HEK293T (cell line): ENCODE measurements at places on chromosomes 1 and 21.

- no peak for DNase-seq
These were observed 74.2 kb downstream of the GABPA start for GRCh38 chr21:25809013-25809412.

GRCh38 chr1:63907051-63907450 is 133.2 kb downstream of the ROR1 start:
- DNase-seq: no peak

DNA sequence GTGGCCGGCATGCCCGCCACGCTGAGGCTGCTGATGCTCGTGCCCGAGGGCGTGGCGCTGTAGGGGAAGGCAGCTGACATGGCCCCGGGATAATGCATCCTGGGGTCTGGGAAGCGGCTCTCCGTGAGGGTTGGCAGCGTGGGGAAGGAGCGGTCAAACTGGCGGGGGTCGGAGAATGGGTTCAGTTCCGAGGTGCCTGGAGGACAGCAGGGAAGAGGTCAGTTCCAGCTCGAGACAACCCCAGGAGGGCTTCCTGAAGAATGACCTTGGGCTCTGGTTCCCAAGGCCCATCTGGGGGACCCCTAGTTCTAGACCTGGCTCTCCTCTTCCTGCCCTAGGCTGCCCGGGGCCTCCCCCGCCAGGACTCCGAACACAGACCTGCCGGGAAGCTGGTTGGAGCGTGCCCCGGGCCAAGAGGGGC is 27.6 kb downstream of the RUNX3 start:
- no peak for DNase-seq

GRCh38 chr1:169020684-169021083 is 85.8 kb upstream of the ATP1B1 start:
- no peak for DNase-seq

DNA sequence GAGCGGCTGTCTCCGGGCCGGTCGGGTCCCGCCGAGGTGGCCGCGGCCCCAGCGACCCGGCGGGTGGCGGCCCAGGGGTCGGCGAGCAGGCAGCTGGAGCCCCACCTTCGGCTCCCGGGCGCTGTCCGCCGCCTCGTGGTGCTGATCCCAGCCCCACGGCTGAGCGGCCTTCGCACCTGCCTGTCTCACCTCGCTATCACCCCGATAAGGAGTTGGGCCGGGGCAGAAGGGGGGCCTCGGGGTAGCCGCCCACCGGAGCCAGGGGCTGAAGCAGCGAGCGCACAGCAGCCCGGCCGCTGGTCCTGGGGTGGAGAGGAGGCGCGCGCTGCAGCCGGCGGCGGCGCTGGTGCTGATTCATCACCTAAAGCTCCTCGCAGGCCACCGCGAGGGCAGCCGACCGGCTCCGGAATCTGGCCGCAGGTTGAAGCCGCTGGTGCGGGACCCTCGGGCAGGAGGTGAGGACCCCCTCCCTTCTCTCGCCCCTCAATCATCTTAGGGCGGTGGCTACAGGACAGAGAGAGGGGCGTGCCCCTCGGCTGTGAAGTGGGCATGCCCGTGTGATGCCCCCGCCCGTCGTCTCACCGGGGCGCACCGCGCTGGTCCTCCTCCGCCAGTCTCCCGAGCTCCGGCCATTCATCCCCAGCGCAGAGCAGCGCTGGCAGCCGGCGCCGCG is 575 bp downstream of the TRIM67 start:
- peak; percentile 80 for DNase-seq

DNA sequence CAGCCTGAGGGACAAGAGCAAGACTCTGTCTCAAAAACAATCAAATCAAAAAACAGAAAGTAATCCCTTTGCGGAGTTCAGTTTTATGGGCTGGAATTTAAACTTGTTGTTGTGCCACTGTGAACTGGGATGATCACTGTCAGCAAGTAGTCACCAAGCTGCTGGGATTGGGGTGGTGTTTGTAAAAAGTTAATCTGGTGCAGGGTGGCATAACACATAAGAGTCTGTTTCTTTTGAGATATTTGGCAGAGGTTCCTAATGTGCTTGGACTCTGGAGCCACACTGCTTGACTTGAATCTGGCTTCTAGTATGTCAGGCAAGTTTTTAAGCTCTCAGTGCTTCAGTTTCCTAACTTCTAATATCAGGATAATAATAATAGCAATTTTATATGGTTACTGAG is 6.6 kb downstream of the CLIC4 start:
- no peak for DNase-seq

DNA sequence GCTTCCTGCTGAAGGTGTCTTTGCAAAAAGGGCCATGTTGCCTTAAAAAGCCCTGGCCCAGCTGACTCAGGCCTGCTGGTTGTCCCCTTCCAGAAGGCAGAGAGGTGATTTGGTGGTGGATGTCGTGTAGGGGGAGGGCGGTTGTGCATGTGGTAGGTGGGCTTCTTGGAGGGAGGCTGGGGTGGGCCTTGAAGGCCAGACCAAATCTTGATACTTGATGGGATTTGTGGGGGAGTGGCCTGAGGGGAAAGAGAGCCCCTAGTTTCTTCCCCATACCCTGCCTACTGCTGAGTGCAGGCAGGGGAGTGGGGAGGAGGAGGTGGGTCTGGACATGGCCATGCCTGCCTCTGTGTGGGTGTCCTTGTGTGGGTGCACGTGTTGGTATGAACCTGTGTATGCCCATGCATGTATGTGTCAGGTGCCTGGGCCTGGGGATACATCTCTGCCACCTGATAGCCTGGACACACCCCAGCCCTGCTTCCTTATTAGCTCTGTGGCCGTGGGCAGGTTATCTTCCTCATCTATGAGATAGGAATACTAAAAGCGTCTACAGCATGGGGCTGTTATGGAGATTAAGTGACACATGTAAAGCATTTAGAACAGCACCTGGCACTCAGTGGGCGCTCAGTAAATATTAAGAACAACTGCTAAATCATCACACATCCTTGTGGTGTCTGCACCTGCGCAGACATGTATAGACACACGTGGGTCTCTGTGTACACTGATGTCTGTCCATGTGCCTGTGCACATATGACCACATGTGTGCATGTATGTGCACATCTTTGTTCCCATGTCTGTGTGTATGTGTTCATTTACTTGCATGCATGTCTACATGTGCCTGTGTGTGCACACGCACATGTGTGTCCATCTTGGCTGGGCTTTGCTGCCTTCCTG is 17.0 kb downstream of the FAM151A start:
- DNase-seq: no peak

- no peak for DNase-seq
These were observed 35.9 kb downstream of the POFUT2 start for GRCh38 chr21:45251635-45252447.

DNA sequence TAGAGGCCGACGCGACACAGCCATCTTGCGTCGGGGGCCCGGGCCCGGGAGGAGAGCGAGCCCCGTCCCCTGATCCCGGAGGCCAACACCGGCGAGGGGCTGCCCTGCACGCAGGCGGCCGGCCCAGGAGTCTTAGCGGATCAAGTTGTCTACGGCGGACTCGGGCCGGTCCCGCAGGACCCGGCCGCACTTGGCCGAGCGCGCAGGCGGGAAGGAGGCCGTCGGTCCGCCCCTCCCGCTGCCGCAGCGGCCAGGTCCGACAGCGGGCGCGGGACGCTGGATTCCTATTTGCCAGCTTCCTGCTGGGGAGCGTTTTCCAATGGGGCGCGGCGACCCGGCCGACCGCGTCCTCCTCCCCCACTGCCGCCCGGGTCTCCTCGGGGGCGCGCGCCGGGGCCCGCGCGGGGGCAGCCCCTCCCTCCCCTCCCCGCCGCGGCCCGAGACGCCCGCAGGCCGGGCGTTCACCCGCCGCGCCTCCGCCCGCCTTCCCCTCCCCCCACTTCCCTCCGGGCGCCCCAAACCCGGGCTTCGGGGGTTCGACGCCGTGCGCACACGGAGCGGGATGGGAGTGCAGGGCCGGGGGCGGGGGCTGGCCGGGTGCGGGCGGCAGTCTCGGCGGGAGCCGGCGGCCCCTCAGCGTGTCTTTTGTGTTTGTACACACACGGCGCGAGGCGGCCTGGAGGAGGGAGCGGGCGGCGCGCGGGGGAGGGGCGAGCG is 517 bp upstream of the H3-3A start:
- peak; percentile 97 for DNase-seq

- DNase-seq: peak; percentile 68
These were observed at the start of gene ZBTB8A for GRCh38 chr1:32538887-32539583. ZBTB8A (plus strand) TSS chr1:32539427; CDS start chr1:32592932, 53,505 bp downstream.

DNA sequence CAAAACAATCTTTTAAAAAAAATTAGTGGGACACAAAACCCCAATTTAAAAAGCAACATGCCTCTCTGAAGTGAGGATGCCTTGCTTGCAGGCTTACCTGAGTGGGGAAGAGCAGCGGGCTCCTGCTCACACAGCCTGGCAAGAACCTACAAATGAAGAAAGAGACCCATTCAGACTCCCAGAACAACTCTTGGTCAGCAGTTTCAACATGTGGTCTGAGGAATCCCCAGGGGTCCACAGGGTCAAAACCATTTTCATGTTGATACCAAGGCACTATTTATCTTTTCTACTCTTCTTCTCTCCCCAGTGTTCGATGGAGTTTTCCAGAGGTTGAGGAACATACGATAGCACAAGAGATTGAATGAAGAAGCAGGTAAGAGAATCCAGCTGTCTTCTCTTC is 55.9 kb downstream of the SIPA1L2 start:
- DNase-seq: no peak

- no peak for DNase-seq
These were observed 40.4 kb downstream of the UBR4 start for GRCh38 chr1:19169642-19170041.

- DNase-seq: no peak
These were observed 23.2 kb upstream of the TMEM222 start for GRCh38 chr1:27298632-27299384.

DNA sequence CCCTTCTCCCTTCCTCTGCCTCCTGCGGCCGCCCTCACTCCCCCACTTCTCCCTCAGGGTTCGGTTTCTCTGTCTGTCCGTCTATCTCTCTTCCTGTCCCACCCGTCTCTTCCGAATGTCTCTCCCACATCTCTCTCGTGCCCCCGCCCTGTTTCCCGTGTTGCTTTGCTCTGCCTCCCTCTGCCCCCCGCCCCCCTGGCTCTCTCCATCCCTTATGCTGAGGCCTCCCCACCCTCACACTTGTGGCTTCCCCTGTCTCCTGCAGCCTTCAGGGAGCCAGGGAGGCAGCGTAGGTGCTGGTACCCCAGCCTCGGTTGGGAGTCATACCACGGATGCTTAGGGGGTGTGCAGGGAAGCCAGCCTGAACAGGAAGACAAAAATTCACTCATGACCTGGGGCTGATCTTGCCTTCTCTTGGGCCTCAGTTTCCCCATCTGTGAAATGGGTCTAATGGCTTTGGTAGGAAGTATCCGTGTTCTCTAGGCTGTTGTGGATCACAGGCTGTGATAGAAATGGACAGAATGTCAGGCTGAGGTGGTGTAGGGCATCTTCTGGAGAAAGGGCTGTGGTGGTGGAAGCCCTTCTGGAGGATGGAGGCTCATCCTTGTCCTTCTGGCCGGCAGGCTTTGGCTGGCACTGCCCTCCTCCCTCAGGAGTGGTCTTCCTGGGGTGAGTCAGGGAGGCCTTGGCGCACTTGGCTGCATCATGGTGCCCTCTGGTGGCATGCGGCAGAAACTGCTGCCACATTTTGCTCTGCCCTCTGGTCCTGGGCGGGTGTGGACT is 55.5 kb downstream of the FOXO6 start:
- DNase-seq: peak; percentile 81

DNA sequence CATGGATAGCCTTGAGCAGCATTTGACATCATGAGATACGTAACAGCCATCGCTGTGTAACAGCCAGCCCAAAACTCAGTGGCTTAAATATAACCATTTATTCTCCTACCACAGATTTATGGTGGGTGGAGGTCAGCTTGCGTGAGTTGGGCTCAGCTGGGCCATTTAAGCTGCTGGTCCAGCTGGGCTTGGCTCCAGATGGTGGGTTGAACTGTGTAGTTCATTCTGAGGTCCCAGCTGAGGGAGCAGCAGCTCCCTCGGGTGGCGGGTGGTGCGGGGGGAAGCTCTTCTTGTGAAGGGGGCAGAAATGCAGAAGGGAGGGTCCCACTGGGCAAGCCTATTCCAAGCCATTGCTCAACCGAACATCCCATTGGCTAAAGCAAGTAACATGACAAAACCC is 75.9 kb downstream of the IGSF21 start:
- DNase-seq: no peak

DNA sequence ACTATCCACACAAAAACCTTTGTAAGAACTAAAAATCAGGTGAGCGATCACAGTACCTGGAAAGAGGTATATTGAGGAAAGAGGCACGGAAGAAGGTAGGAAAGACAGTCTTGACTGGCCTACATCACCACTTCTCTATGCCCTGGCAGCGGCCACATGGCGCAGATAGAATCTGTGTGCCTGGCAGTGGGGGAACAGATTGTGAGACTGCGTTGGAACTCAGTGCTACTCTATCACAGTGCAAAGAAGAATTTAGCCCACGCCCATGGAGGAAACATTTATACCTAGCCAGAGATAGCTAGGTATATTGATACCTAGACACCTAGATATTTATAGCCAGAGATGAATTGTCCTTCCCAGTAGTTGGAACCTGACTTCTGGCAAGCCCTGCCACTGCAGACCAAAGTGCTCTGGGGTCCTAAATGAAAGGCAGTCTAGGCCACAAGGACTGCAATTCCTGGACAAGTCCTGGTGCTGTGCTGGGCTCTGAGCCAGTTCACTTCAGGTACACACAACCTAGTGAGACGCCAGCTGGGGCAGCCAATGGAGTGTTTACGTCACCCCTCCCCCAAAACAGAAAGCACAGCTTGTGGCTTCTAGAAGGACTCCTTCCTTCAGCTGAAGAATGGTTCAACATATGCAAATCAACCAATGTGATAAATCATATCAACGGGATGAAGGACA is 51.9 kb downstream of the DHX9 start:
- no peak for DNase-seq

DNA sequence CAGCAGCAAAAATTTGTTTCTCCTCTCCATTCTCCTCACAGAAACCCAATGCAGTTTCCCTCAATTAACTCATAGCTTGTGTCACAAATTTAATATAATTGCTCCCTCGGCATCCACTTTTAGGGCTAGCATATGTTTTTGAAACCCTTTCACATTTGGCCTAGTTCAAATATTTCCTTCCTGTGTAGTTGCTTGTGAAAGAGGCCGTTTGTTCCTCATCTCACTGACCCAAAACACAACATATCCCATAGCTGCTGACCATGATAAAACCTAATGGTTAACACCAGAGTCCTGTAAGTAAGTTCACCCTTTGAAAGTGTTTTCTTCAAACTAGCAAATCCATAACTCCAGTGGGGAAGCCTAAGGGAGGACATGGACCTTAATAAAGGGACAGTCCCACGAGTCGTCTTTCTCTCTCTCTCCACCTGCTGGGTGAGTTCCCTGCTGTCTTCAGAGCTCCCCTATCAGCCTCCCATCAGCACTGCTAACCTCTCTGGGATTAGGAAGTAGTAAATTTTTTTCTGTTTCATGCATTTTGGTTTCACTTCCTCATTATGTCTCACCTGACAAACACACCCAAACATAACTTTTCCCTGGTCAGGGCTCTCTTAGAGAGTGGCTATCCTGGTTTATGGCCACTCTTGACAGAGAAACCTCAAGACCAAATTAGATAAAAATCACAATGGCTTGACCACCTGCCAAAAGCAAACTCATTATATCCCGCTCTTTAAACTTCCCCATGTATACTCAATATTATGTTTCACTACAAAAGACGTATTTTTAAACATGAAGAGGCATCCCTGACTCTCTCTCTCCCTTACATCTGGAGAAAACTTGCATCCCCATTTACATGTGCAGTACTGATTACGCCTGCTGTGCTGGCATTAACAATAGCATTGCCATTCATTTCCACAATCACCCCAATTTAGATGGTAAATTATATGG is 177.7 kb upstream of the HP1BP3 start:
- no peak for DNase-seq

- DNase-seq: no peak
These were observed 350.9 kb upstream of the ADGRL2 start for GRCh38 chr1:81449786-81450185.
